Esophagus squamous epithelium (tissue), 5 donors: ENCODE measurements at places on chromosomes 12 and 14.

GRCh38 chr14:29205658-29206057 lies 439.1 kb downstream of the FOXG1 start:
- DNase-seq = no peak

DNA sequence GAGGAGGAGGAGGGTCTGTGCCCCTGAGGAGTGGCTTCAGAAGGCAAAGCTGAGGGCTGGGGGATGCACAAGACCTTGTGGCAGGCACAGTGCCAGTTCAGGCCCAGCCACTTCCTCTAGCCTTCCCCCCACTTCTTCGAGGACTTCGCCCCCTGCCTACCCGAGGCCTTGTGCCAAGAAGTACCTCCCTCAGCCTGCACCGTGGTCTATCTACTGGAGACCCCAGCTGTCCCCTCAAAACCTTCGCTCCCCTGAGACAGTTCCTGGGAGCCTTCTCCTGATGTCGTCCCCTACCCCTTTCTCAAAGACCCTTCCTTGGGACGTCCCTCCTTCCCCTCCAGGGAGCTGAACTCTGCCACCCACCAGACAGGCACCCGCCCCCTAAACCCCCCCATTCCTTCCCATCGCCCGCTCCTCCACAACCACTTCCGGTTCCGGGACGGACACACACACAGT lies 604 bp downstream of the ZNF384 start:
- peak; percentile 54 for DNase-seq

GRCh38 chr12:92098594-92099380 lies 46.9 kb downstream of the BTG1 start:
- DNase-seq = no peak

- no peak for DNase-seq
These were observed 90.8 kb downstream of the EPS8 start for GRCh38 chr12:15698377-15698871.

- DNase-seq = no peak
These were observed 195.5 kb downstream of the PAX9 start for GRCh38 chr14:36857136-36857535.

DNA sequence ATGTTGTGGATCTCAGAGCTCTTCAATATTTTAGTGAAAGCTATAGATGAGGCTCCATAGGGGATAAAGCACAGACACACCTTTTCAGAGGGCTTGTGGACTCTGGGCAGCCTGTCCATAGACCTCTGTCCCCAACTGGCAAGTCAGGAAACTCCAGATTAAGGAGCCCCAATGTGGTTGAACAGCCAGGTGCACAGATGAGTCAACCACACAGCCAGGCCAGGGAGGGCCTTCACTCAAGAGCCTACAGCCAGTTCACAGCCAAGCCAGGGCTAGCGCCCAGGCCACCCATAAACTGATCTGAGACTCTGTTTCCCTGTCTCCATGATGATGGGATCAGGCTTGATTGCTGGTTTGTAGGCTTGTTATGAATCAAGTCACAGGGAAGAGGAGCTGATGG lies 1.0 kb upstream of the BDKRB2 start:
- no peak for DNase-seq

GRCh38 chr12:75488553-75488952 lies 8.0 kb downstream of the GLIPR1 start:
- DNase-seq = no peak

GRCh38 chr12:15157269-15157671 lies 63.9 kb downstream of the RERG start:
- no peak for DNase-seq

DNA sequence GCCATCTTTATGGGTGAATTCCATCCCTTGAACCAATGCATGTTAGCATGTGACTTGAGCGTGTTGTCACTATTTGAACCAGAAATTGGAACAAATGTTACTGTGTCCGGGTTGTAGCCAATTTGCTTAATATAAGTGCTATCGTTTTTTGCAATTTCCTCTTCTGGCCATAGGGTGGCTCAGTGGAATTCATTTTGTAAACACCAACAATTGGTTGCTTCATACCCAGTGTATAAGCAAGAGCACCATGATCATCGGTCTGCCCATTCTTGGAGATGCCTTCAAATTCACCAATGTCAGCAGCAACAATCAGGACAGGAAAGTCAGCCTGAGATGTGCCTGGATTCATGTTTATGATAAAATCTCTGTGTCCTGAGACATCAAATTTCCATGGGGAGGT lies 5.0 kb upstream of the NEDD1 start:
- no peak for DNase-seq

DNA sequence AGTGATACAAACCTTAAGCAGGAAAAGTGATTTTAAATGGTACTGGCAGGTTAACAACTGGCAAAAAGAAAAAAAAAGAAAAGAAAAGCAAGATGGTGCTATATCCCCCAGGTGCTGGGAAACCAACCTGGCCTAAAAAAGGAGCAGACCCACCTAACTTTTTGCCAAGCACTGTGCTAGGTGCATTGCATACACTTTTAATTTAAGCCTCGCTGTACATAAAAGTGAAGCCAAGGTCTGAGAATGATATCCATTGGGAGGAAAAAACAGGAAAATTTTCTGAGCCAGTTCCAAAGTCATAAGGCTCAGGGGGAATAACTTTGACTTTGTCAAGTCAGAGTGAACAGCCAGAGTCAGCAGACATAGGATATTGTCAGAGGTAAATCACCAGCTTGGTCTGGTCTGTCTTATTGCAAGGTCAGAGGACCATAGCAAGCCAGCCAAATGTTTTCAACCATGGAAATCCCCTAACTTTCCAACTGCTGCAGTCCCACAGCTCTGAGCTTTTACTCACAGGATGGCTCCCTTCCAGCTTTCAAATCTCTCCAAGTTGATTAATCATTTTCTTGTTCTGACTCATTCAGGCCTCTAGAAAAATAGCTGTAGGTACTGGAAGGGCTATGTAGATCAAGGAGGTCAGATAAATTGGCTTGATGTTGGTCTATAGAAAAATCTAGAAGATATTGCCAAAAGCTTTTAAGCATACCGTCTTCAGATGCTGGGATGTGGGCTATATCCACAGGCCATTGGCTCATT lies 412.9 kb downstream of the RAD51B start:
- DNase-seq = no peak

DNA sequence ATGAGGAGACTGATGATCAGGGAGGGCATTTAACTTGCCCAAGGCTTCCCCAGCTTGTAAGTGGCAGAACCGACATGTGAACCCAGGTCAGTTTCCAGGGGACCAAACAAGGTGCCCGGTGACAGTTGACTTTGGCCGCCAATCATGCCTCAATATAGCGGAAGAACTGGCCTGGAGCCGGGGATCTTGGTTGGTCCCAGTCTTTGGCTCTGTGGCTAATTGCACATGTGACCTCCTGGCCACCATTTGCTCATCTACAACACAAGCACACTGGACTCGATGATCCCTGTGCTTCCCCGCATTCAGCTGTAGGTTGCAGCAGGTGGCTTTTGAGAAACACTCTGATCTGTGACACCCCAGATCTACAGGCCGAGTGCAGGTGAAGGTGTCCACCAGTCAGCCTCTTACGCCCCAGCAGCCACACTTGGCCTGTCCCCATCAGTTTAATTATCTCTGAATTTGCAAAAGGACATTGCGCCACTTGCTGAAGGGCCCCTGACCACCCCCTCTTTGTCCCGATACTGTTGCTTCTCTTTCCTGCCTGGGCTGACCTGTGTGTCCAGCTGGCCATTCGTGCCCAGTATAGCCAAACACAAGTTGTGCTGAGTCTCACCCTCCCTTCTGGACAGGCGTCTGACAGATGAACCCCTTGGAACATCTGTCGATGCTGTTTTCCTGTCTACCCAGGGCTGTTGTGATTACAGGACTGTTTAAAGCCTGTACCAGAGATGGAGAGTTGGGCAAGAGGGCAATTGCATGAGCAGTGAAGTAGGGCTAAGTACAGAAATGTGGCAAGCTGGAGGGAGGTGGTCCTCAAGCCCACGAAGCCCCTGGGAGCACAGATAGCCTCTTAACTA lies 14.1 kb downstream of the ACACB start:
- no peak for DNase-seq

DNA sequence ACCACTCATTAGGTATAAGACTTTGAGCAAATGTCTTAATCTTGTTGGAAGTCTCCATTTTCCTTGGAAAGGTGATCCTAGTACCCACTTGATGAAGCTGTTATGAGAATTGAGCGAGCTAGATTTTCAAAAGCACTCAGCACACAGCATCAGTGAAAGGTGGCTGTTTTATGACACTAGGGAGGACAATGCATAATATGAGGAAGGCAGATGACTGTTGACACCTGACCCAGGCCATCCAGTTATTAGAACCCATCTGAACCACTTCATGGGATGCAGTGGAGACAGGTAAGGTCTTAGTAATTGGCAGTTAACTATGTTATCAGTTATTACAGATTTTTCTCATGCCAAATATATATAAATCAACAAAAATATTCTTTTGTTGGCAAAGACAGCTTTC lies 369.9 kb upstream of the PDE3A start:
- DNase-seq = no peak
